Heart left ventricle (tissue), 16 donors: ENCODE measurements at places on chromosomes 7 and 10. TPM values are rescaled to one million over a fixed set of nuclear protein-coding genes. Genes with fewer than 3 reads are reported as not detected.

Gene DENND2A
- 6.7 TPM for total RNA-seq

Gene C7orf57
- not detected for total RNA-seq

Gene C10orf105
- total RNA-seq: not detected

Gene LRIT2
- not detected for total RNA-seq

Gene SEMA3D
- 4.4 TPM for total RNA-seq

Gene HACD1
- 188 TPM for total RNA-seq

Gene GRID1
- 1.6 TPM for total RNA-seq

Gene NME8
- total RNA-seq: not detected

Gene USP6NL
- 7.9 TPM for total RNA-seq

Gene ANKRD61
- not detected for total RNA-seq

Gene CFTR
- 0.25 TPM for total RNA-seq

Gene TFPI2
- total RNA-seq: 26.8 TPM

Gene HOXA10
- not detected for total RNA-seq

Gene CDK1
- 2.1 TPM for total RNA-seq

Gene STEAP2
- 14.7 TPM for total RNA-seq

Gene ANXA8L1
- total RNA-seq: not detected

Gene BUB3
- 23.8 TPM for total RNA-seq

Gene OR6V1
- not detected for total RNA-seq

Gene RET
- 0.28 TPM for total RNA-seq

Gene RNF133
- total RNA-seq: 0.69 TPM

Gene AKR1C4
- total RNA-seq: not detected

Gene MBLAC1
- total RNA-seq: 1.8 TPM

Gene PRF1
- total RNA-seq: 0.50 TPM

Gene ASB10
- total RNA-seq: 13.1 TPM

Gene PAPSS2
- total RNA-seq: 3.7 TPM

Gene RBM33
- 28.2 TPM for total RNA-seq
